ENCODE measurements at places on chromosomes 11 and 22.

DNA sequence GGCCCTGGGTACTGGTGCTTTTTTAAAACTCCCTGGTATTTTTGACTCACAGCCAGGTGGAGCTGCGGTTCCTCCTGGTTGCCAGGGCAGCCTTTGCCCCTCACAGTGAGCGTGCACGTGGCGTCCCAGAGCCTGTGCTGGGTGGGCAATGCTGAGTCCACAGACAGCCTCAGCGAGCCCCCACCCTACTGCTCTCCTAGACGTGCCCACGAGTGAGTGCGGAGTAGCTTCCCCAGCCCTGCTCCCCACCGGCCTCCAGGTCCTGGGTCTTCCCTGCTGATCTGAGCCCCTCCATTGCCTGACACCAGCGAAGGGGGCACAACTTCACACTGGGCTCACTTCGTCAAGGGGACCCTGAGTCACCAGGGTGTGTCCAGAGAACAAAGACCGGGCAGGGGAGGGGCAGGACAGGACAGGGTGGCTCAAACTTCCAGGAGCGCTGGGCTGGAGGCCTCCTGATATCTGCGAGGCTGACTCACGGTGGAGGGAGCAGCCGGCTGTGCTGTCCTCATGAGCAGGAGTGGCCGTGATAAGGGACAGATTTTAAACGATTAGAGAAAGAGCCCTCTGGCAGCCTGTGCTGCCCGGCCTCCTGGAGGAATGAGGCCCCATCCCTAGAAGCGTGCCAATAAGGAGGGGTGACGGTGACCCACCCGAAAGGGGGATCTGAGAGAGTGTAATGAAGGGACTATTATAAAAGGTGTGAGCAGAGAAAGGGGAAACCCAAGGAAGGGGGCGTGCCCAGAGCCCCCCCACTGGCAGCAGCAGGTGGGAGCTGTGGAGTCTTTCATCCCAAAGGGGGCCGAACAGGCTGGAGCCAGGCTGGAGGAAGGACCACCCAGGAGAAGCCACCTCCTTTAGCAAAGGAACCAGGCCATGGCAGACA, 129.3 kb upstream of the FGF3 start:
- DNase-seq = no peak

GRCh38 chr11:100687054-100687629, at the start of gene ARHGAP42:
ARHGAP42 (plus strand) TSS chr11:100687288; CDS start chr11:100687679, 391 bp downstream.
- no peak for DNase-seq

- DNase-seq = no peak
These were observed 40.5 kb downstream of the GGTLC2 start for GRCh38 chr22:22684580-22685561.

DNA sequence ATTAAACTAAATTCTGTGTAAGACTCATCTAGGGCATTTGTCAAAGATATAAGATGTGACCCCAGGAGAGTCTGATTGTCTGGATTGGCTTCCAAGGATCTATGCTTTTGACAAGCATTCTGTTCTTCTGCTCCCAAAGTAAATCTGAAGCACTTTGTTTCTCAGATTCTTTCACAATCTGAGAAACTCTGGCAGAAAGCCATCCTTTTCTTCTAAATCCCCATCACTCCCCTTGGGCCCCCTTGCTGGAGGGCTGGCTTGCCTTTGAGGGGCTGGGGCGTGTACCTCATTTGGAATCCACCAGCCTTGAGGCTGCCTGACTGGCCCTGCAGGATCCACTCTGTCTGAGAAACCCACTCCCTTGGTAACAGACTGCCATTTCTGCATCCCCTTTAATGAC, 173.5 kb upstream of the CTSC start:
- no peak for DNase-seq

DNA sequence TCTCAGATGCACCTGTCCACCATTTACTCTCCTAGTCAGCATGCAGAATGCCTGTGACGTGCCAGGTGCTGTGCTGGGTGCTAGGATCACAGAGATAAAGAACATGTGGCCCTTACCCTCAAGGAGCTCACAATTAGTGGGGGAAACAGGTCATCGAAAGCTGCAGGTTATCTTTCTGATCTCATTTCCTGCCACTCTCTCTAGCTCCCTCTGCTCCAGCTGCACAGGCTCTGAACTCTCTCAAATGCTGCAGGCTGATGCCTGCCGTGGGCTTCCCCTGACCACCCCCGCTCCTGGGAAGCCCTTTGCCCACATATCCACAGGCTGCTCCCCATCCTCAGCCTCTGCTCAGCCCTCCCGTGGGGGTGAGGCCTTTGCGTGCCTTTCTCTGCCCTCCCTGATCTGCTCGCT, 29.6 kb downstream of the SHANK3 start:
- peak; percentile 3 for DNase-seq

DNA sequence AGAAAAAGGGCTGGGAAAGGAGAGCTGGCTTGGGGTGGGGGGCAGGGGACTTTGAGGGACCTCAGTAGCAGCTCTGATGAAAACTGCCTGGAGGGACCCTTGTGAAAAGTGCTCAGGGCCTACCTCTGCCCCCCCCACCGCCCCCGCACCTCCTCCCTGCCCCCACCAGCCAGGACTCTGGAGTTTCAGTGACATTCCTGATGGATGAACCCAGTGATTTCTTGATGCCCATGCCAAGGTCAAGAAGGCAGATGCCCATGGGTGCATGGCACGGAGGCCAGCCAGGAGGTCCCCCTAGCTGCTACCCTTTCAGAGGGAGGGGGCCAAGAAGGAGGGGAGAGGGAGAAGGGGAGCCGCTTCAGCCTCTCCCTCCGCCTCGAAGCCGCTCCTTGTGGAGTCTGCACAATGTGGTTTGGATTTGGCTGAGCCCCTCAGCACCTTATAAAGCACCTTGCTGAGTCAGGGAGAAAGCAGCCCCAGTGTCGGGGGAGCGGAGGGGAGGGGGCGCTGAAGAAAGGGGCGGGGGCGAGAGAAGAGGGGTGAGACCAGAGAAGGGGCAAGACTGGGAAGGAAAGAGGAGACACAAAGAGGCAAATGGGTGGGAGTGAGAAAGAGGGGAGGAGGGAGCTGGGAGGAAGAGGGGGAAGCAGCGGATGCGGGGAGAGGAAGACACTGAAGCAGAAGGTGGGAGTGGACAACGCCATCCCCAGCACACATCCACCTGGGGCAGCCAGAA, 2.1 kb upstream of the CLCF1 start:
- no peak for DNase-seq

GRCh38 chr11:76287227-76287626, 80.9 kb upstream of the WNT11 start:
- DNase-seq = no peak

DNA sequence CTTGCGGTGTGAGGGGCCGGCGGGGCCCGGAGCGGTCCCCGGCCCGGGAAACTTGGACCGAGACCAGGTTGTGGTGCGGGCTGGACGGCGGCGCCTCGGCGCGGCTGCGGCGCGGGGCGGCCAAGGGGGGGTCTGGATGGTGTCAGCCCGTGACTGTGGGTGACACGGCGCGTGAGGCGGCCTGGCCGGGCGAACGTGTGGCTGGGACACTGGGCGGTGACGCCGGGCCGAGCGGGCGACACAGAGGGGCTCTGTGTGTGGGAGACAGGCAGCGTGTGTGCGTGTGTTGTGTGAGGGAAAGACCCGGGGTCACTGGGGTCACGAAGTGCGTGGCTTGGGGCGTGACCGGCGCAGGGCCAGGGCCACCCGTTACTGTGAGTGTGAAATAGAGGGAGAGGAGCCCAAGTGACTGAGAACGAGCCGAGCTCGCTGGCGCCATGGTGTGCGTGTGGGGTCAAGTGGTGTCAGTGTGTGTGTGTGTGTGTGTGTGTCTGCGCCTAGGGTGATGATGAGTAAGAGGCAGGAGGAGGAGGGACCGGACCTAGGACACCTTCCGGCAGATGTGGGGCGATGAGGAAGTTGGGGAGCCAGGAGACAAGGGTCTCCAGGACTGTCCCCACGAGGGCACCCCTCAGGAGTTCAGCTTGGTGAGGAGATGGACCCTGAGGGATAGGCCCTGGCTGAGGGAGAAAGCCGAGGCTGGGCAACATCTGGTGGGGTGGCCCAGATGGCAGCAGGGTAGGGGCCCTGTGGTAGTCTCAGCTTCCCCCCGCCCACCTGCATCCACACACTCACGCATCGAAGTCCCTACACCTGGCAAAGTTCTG, 817 bp downstream of the RELT start:
- peak; percentile 49 for DNase-seq

DNA sequence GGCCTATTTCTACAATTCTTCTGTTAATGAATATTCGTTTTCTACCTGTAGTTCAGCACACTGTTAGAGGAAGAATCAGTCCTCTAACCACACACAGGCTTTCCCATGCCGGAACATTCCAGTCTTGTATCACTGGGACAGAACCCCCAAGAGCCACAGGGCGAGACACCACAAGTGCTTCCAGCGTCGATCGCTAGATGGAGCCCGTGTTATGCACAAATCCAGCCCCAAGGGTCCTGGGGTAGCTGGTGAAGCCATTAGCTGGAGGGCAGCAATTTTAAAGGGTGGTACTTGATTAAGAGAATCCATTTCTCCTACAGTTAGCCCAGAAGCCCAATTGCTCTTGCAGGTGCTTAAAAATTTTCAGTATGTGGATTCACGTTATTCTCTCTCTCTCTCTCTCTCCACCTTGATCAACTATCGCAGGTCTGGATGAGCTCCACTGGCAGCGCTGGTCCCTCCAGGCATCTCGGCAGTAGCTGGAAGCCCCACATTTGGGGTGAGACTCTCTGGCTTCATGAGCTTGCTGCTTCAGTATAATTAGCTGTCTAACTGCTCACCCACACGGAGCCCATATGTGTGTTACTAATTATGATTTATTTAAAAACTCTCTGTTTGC, 148.2 kb upstream of the SNX19 start:
- no peak for DNase-seq

GRCh38 chr11:95778699-95779098, 10.9 kb downstream of the FAM76B start:
- no peak for DNase-seq

- DNase-seq = no peak
These were observed 11.6 kb downstream of the CD59 start for GRCh38 chr11:33724644-33725035.

DNA sequence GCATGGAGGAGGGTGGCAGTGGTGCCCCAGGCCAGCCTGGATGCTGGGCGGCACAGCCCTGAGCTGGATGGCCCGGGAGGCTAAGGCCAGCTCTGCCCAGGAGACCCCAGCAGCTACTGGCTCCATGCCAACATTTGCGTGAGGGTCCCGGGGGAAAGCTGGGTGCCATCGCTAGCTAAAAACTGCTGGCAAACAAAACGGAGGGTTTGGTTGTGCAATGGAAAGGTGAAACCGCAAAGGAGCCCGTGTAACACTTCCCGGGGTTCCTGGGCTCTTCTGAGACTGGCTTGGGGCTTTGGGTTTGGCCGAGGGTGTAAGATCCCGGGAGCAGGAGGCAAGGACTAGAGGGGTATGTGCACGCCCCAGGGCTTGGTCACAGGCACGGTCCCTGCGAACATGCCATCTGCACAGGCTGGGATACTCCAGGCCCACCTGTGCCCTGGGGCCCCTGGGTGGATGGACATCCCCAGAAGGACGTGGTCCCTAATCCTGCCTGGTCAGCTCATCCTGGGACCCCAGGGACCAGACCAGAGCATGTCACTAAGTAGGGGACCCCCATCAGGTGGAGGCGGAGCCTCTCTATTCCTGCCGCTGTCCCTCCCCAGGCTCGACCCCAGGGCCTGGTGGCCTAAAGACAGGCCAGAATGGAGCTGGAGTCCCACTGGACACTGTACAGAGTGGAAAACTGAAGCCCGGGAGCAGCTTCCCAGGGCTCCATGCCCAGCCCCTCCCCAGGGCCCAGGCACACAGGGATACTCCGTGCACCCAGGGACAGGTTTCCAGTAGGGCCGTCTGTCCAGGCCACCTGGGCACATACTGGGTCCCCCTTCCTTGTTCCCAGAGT, 44.6 kb downstream of the IGF2 start:
- no peak for DNase-seq

GRCh38 chr22:38012604-38013072, 28.3 kb upstream of the SOX10 start:
- no peak for DNase-seq

DNA sequence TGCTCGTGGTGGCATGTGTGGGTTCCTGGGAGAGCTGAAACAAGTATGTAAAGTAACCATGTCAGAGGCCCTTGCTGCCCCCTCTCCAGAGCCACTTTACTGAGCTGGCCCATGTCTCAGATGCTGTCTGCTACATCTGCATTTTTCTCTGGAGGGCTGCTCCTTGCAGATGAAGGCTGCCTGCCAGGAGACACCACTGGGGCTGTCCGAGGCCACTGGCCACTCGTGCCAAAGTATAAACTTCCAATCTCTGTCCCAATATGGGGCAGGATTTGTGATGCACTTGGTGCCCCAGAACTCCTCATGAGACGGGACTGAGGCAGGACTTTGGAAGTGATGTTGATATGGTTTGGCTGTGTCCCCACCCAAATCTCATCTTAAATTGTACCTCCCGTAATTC, 478.4 kb upstream of the B3GAT1 start:
- DNase-seq = no peak

GRCh38 chr22:27164781-27165503, 507.6 kb downstream of the MIAT start:
- DNase-seq = no peak

GRCh38 chr22:37032535-37033460, 13.3 kb downstream of the MPST start:
- DNase-seq = no peak

GRCh38 chr22:25025491-25026400, 73.2 kb downstream of the KIAA1671 start:
- no peak for DNase-seq

GRCh38 chr22:19201130-19201868, 22.8 kb upstream of the SLC25A1 start:
- DNase-seq = no peak

GRCh38 chr11:33773404-33773986, 825 bp downstream of the FBXO3 start:
- peak; percentile 28 for DNase-seq

DNA sequence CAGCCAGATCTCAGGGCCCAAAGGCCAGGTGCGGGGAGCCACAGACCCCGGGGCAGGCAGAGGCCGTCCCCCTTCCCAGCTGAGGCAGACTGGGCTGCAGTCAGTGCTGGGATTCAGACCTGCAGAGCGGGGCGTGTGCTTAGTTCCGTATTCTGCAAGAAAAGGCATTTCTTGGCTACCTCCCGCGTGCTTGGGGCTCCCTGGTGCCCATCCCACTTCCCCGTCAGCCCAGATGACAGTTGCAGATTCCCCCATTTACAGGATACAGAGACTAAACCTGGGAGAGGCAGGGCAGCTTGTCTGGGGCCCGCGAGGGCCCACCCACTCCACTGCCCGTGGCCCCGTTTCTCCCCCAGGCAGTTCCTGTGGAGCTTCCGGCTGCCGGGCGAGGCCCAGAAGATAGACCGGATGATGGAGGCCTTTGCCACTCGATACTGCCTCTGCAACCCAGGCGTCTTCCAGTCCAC, 18.3 kb downstream of the CYTH4 start:
- DNase-seq = peak; percentile 45

GRCh38 chr11:11036848-11037732, 179.2 kb upstream of the ZBED5 start:
- no peak for DNase-seq

GRCh38 chr11:11039208-11039965, 181.5 kb upstream of the ZBED5 start:
- DNase-seq = no peak

DNA sequence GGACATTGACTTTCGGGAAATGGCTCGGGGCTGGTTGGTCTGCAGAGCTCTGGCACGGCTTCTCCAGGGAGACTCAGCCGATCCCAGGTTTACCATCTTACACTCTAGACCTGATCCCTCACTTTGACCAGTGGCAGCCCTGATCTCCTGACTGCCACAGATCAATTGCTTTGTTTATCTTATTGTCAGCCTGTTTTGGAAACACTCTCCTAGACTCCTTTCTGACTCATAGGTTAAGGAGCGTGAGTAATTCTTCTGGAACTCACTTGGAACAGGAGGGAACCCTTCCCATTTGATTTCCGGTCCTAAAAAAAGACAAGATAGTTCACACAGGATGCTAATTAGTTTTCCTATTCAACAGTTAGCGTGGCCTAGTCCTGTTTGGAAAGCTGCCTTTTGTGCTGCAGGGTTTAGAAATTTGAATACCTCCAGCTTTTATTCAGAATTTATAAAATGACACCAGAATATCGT, 16.0 kb upstream of the BMAL1 start:
- no peak for DNase-seq
